ENCODE measurements at places on chromosomes 12 and 14.

GRCh38 chr12:83404521-83404920 lies 717.8 kb downstream of the TMTC2 start:
- no peak for DNase-seq

- DNase-seq: no peak
These were observed 37.9 kb downstream of the ISCA2 start for GRCh38 chr14:74531467-74531866.

GRCh38 chr14:41201696-41202095 lies 405.0 kb upstream of the LRFN5 start:
- DNase-seq: no peak

DNA sequence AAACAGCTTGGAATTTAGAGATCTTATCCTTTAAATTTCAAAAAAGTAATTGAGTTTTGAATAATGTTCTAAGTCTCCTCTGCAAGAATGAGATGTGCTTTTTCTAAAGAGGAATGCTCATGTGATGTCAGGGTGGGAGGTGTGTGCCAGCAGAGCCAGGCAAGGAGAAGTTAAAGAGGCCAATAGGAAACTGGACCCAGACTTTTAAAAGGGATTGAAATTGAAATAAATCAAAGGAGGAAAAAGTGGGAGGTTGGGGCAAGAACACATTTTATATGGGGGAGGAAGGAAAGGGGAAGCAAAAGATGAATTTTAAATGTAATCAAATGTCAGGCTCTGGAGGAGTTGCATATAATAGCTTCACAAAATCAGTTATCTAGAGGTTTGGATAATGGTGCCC lies 126.1 kb downstream of the FIGNL2 start:
- DNase-seq: no peak

DNA sequence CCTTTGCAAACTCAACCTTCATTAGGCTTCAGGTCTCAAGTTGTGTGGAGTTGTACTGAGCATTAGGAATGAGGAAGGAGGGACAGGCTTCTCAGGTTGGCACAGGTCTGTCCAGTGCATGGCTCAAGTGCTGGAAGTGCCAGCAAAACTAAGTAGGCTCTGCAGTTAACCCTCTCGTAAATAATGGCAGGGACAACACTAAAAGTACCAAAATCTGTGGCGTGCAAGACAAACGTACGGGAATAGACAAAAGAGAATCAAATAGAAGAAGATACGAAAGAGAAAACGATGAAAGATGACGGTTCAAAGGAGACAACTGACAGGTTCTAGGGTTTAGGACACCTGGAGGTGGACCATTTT lies 612 bp downstream of the TRAPPC6B start:
- no peak for DNase-seq

GRCh38 chr12:77407931-77408330 lies 342.6 kb upstream of the E2F7 start:
- no peak for DNase-seq

DNA sequence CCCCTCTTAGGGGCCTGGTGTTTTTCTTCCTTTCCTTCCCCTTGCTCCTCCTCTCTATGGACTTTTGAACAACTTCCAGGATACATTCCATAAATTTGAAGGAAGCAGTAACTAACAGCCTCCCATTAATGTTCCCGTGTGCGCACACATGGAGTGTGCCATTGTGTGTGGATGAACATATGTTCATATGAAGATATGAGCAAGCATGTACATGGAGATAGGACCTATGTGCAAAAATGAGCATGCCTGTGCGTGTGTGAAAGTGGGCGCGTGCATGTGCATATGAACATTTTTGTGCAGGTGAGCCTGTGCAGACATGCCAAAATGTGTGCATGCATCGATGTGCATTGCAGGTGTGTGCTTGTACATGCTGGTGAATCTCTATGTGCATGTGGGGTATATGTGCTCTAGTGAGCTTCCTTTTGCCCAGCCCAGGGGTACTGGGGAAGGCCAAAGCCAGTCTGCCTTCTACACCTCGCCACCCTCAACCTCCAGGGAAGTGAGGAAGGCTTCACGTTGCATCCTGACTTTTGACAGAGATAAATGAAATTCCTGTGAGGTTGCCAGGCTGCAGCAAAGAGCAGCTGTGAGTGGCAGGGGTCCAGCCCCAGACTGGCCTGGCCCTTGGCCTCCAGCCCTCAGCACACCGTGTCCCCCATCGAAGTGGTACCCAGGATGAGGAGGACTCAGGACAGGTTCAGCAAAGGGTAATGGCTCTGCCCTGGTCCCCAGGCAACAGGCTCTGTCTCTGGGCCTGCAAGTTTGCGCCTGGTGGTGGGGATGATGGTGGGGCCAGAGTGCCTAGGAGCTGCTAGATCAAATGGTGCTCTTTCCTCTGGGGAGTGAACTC lies 21.1 kb upstream of the PGF start:
- DNase-seq: no peak

- no peak for DNase-seq
These were observed 24.4 kb upstream of the FBRSL1 start for GRCh38 chr12:132465269-132466190.

DNA sequence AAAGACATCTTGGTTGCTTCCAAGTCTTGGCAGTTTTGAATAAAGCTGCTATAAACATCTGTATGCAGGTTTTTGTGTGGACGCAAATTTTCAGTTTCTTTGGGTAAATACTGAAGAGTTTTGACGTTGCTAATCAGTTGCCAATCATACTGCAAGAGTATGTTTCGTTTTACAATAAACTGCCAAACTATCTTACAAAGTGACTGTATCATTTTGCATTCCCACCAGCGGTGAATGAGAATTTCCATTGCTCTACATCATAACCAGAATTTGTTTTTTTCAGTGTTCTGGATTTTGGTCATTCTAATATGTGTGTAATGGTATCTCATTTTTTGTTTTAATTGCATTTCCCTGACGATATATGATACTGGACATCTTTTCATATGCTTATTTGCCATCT lies 190.8 kb upstream of the PARP11 start:
- no peak for DNase-seq

DNA sequence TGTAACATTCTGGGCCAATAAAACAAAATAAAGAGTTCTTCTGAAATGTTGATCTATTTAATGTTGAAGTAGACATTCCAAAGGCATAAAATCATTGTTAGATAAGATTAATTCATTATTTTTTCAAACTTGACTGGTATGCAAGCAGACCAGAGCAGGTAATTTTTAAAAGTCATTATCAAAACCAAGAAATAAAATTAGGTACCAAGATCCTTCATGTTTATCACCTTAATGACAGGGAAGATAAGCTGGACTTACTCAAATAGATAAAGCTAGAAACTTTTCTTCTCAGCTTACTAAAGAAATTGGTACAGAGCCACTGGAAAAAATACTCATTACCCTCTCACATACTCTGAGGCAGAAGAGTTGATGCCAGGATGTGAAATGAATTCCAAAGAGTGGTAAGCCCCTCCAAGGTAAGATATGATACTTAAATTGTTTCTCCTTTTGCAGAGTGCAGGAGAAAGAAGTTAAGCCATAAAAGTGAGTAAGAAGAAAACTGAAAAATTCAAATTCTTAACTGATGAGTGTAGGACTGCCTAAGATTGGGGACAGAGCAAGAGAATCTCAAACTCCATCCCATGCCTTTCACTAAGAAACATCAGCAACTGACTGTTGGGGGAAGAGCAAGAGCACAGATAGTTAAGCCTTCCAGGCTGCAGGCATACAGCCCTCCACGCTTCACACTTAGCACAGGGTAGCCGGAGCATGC lies 111.9 kb downstream of the SLC41A2 start:
- no peak for DNase-seq

GRCh38 chr14:98931911-98932310 lies 340.1 kb downstream of the BCL11B start:
- DNase-seq: peak; percentile 91

DNA sequence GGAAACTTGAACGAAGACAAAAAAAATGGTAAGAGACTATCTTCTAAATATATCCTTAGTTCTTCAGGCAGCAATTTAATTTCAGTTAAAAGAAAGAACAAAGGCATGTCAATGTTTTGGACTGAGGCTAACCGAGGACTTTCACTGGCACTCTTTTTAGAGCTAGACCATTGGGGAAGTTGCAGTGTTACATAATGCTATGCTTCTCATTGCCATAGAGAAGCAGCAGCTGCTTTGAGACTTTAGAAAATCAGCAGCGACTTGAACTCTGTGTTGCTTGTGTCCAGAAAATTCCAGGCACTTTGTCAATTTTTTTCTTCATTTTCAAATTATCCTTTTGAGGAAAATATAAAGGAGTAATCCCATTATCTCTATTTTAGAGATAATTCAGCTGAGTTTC lies 964.2 kb downstream of the NRXN3 start:
- no peak for DNase-seq

DNA sequence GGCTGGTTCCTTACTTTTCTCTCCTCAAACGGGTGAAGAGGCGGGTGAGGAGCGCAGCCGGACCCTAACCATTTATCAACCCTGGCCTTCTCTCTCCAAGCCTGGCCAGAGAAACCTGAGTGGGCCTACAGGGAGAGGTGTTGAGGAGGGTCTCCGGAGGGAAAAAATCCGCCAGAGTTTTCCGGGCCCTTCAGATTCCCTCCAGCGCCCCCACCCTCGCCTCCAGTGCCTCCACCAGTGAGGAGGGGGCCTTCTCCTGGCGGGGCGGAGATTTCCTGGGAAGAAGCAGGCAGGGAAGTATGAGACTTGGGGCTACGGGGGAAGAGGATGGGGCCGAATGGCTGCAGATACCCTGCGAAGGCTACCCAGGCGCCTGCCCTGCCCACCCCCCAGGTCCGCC lies 1.4 kb upstream of the HOXC5 start:
- DNase-seq: no peak
